ENCODE measurements at places on chromosomes 12 and 14. TPM values are rescaled to one million over a fixed set of nuclear protein-coding genes. Genes with fewer than 3 reads are reported as not detected.

DNA sequence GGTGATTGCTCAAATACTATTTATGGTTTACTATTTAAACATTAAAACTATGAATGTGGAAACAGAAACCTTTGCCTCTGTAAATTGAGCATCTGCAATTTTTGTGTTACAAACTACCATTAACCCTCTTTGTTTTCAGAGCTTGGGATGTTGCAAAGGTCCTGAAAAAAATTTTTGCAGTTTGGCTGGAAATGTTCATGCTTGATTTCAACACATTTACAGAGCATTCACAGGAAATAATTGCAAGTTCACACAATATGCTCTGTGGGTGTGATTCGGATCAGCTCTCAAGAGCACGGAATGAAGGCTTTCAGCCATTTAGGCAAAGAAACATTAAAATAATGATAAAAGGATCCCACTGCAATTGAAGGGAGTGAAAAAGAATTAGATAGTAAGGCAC, 232.9 kb downstream of the ATP23 start:
- DNase-seq: no peak

DNA sequence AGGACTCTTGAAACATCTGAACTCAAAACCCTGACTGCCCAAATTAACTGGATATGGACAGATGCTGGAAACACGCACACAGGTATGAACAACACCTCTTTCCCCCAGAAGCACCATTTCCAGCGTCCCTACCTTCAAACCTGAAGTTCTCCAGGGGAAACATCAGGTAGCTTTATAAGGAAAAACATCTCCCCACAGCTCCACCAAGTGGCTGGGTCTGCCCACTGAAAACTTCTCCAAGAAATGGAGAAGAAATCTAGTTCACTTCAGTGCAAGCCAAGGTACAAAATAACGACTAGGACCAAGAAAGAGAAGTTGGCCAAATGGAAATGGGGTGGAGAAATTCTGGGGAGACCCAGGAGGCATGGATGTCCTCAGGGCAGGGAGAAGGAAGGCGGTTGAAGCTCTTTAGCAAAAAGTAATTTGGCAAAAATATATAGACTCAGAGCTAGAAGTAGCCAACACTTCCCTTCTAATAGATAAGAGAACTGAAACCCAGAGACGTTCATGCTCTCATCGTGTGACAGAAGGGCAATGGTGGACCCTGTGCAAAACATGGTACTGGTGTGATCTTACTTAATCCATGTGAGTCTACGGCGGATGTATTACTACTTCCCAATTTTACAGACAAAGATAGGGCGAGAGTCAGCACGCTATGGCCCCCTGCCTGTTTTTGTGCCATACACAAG, 10.5 kb upstream of the NUAK1 start:
- DNase-seq: no peak

DNA sequence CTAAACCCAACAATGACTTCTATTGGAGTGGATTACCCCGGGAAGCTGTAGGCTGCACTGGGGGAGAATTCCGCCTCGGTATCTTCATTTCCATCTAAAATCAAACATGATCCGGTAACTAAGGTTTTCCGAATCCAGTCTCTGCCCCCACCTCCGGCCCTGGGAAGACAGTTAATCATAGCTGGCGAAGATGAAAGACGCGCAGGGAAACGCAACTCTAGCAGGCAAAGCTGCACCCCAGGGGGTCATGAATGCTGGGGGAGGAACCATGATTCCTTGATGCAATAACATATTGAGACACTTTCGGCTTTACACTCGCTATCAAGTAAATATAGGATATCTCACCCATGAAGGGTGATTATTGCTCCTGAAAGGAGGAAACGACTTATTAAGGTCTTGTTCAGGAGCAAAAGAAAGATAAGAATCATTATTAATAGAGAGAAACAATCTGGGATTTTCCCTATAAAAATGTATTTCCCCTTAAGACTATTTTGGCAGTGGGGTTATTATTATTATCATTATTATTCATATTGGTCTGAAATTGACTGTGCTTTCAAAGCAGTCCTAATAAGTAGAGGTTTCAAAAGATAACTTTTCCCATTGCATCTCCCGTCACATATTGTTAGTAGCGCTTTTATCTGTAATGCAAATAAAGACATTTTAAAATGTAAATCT, 614.9 kb downstream of the VRK1 start:
- no peak for DNase-seq

DNA sequence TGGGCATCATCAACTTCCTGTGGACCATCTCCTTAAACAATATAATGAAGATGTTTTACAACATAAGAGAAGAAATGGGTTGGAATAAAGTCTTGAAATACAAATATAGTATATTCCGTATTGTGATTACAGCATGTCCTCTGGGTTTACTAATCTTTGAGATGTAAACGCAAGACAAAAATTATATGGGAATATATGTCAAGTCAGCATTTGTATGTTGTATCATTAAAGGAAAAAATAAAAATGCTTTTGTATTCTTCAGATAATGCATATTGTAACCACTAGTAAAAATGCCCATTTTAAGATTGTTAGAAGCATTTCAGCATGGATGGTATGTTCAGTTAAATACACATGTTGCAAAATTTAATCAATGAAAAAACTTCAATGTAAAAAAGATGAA, 893.3 kb downstream of the FLRT2 start:
- DNase-seq: no peak

DNA sequence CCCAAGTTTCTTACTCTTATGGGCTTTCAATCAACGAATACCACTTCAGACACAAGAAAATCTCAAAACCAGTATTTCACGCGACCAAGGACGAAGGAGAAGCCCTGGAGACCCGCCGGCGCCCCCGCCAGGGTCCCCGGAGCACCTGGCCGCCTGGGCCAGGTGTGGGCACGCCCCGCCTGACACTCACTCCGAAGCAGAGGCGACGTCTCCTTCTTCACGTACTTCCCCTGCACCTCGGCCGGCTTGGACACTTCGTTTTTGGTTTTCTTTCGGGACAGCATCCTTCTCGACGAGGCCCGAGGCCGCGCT, 466 bp downstream of the SAV1 start:
- DNase-seq: peak; percentile 32

WNT1 gene
- not detected for total RNA-seq

Measured in G401 (cell line).